Activated CD4-positive, alpha-beta T cell treated with anti-CD3 and anti-CD28 coated beads, Interleukin-2, amount 50 U/mL, for 1 hour (primary cell): ENCODE measurements at places on chromosomes 3 and 15.
A peak's percentile ranks its signal among the peaks of the same experiment; 100 is the strongest.

DNA sequence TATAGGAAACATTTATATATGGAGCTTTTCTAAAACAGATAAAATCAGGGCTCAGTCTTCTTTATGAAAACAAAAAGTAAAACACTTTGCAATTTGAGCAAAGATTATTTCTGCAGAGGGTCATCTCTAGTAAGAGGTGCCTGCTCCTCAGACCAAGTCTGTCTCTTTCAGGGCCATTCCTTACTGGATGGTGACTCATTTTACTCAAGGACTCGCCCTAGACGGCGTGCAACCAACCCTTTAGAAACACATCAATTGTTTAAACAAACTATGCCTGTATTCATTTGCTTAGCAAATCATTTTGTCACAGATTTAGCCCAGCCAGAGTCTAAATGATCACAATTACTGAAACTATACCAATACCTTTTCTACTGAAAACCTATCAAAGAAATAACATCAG lies 242.8 kb upstream of the ICE2 start:
- no peak for DNase-seq

- DNase-seq = no peak
These were observed 20.9 kb downstream of the PDE8A start for GRCh38 chr15:85002517-85002916.

DNA sequence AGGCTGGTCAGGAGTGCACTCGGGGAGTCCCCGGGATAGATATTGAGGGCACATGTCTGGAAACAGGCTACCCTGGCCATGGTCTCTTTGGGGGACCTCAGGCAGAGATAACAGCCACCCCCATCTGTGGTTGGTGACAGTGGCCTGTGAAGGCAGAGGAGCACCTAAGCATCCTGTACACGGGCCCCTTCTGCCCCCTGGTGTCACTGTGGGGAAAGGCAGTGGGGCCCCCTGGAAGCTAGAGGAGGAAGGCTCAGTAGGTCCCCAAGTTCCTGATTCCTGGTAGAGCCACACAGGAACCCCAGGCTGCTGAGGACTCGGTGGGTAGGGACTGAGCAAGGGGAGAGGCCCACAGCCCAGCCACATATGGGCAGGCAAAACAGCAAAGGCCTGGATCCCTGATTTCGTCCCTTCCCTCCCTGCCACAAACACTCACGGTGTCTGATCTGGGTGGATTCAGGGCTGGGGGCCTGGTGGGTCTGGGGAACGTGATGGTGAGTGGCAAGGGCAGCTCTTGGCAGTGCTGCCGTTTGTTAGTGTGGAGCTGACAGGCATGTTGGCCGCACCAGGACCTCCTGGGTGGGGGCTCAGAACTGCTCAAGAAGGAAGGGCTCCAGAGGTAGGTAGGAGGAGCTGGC lies 14.1 kb upstream of the CXCR6 start:
- peak; percentile 66 for DNase-seq

- DNase-seq = no peak
These were observed 88.3 kb downstream of the RSL24D1 start for GRCh38 chr15:55108448-55108847.

- DNase-seq = no peak
These were observed 101.7 kb downstream of the NR1I2 start for GRCh38 chr3:119883461-119884160.

DNA sequence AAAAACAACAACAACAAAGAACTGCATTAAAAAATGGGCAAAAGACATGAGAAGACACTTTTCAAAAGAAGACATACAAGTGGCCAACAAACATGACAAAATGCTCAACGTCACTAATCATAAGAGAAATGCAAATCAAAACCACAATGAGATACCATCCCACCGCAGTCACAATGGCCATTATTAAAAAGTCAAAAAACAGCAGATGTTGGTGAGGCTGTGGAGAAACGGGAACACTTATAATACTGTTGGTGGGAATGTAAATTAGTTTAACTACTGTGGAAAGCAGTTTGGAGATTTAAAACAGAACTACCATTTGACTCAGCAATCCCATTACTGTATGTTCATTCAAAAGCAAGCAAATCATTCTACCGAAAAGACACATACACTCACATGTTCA lies 15.1 kb downstream of the EIF1B start:
- no peak for DNase-seq

- no peak for DNase-seq
These were observed 1530.3 kb downstream of the SI start for GRCh38 chr3:163548015-163548414.

DNA sequence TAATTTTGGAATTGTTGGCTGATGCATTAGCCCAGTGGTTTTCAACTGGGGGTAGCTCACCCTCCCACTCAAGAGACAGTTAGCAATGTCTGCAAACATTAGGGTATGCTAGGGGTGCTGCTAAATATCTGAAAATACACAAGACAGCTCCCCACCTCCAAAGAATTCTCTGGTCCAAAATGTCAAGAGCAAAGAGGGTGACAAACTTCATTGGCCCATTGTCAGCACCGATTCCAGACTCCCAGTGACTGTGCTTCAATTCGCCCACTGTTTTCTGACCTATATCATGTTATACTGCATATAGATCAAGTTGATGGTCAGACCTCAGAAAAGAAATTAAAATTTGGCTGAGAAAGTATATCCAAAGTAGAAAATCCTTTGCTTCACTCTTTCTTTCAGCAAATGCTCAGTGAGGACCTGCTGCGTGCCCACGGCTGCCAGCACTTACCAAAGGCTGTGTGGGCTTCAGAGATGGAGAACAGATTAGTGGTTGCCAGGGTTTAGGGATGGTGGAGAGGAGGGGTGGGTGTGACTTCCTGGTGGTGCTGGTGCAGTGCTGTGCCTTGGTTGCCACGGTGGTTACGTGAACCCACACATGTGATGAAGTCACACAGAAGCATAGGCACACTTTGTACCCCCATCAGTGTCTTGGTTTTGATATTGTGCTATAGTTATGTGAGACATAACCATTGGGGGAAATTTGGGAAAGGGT lies 204.0 kb downstream of the PLCL2 start:
- DNase-seq = no peak

- DNase-seq = no peak
These were observed 34.9 kb downstream of the MAGEF1 start for GRCh38 chr3:184676927-184677326.

- DNase-seq = no peak
These were observed 30.0 kb downstream of the CCDC191 start for GRCh38 chr3:114026331-114026730.

- DNase-seq = no peak
These were observed 633 bp downstream of the IGSF10 start for GRCh38 chr3:151460228-151460627.

GRCh38 chr3:153169793-153170383 lies 7.9 kb downstream of the RAP2B start:
- DNase-seq = no peak

GRCh38 chr3:123385001-123385401 lies 63.9 kb downstream of the ADCY5 start:
- no peak for DNase-seq

- peak; percentile 7 for DNase-seq
These were observed 2.4 kb downstream of the EHD4 start for GRCh38 chr15:41969851-41970431.

DNA sequence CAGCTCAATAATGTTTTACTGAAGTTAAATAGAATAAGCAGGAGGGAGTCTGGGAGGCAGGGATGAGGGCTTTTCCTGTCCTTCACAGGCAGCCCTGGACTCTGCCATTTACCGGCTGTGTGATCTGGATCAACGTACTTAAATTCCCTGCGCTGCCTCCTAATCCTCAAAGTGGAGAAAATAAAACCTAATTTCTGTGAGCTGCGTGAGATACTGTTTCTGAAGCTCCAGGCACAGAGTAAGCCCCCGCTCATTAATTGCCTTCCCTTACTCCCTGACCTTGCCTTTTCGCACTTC lies 278 bp upstream of the PDIA5 start:
- no peak for DNase-seq

GRCh38 chr3:29144361-29144760 lies 136.5 kb upstream of the RBMS3 start:
- DNase-seq = no peak

DNA sequence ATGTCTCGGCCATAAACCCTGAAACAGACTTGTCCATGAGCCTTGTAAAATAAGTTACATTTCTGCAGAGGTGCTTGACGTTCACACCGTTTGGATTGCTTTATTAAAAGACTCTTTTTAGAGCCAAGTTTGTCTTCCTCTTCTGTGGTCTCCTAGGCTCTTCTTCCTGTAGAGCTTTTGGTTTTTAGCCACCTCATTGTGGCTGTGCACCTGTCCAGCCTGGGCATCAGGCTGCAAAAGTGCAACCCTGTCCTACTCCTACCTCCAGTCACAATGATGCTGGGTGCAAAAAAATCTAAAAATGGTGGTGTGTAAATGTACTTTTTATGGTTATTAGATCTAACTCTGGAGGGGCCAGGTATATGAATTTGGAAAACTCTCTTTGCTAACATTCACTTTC lies 2.8 kb upstream of the RIOX2 start:
- no peak for DNase-seq

GRCh38 chr3:170776887-170777563 lies 93.0 kb downstream of the RPL22L1 start:
- no peak for DNase-seq

- DNase-seq = no peak
These were observed 421.2 kb upstream of the TPRG1 start for GRCh38 chr3:188750617-188751016.

DNA sequence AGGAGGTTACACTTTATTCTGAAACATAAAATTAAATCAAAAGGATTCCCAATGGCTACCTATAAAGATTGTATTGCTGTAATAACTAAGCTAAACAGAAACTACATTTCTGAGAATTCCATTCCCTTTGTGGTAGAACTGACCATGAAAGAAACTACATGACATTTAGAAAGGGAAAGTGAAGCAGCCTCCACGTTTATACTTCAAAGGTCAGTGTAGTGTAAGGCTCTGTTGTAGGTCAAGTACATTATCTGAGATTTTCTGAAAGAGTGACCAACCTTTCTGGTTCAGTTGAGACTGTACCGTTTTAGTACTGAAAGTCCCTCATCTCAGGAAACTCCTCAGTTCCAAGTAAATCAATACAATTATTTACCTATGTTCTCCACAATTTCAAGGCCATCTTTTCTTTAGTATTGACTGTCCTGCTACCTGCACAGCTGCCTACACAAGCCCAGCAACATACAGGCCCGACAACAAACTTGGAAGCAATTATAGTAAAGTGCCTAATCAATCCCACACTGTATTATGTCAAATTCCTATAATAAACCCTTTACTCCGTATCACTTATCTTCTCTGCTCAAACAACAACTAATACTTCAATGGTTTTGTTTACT lies 343.0 kb downstream of the PLOD2 start:
- no peak for DNase-seq

- no peak for DNase-seq
These were observed 73.5 kb downstream of the SCN10A start for GRCh38 chr3:38742550-38742949.

GRCh38 chr15:97009031-97009431 lies 678.5 kb downstream of the NR2F2 start:
- DNase-seq = no peak

DNA sequence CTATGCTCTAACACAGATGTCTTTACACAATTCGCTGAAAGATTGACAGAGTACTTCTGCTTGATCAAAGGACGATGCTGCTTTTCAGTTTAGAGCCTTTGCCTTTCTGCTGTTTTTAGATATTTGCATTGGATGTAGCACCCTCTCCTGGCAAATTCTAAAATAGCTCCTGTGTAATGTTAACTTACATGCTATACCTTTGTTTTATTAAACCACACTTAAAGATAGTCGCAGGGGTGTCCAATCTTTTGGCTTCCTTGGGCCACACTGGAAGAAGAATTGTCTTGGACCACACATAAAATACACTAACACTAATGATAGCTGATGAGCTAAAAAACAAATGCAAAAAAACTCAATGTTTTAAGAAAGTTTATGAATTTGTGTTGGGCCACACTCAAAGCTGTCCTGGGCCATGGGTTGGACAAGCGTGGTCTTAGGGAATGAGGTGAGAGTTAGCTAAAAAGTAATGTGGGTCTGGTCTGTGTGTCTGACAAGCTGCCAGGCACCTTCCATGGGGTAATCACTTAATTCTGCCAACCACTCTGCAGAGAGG lies 62.9 kb downstream of the ATG7 start:
- DNase-seq = no peak

GRCh38 chr3:101729586-101729985 lies 5.2 kb downstream of the CEP97 start:
- no peak for DNase-seq

GRCh38 chr3:133268726-133269134 lies 131.1 kb upstream of the BFSP2 start:
- no peak for DNase-seq

DNA sequence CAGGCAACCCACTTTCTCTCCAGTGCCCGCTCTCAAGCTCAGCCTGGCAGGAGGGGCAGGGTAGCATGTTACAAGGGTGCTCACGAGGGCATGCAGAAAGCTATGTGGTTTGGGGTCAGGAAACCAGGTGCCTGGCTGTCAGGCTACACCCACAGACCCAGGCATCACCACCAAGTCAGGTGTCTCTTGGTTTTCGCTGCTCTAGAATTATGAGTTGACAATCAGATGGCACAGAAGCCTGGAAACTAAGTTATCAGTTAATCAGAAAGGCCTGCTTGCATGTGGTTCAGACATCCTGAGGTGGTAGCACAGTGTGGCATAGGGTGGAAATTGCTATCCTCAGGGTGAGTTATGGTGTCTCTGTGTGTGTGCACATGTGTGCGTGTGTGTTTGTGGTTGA lies 16.2 kb upstream of the CCR9 start:
- peak; percentile 68 for DNase-seq

- no peak for DNase-seq
These were observed 3.4 kb downstream of the SELENOK start for GRCh38 chr3:53888232-53888631.

- DNase-seq = no peak
These were observed 31.5 kb downstream of the APH1B start for GRCh38 chr15:63308947-63309346.

DNA sequence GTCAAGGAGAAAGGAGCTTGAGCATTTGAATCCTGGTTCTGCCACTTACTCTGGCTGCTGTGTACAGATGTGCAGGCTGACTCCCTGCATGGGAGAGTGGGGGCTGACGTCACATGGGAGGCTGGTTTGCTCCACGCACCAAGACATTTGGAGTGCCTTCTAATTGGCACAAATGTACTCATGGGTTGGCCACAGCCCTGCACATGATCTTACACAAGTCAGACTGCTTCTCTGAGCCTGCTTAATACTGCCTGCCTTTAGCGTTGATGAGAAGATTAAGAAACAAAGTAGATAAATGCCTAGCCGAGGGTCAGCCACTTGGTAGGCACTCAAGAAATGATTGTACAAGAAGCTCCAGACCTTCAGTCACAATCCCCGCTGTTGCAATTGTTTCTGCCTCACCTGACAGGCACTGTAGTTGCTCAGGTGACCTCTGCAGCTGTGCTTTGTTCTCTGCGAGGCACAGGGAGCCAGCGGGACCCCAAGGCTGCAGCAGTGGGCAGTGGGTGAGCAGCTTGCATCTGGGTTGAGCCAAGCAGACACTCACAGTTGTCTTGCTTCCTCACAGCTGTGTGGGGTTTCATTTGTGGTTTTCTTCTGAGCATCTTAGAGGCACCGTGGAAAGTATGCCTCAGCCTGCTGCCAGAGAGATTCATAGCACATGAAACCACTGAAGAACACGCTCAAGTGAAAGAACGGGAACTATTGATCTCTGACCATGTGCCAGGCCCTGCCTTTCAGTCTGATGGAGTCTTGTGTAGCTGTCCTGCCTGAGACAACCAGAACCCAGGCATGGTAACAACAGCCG lies 33.1 kb downstream of the GRK7 start:
- DNase-seq = peak; percentile 61

GRCh38 chr15:94075349-94075748 lies 156.0 kb upstream of the MCTP2 start:
- DNase-seq = no peak

- DNase-seq = no peak
These were observed 885.1 kb downstream of the ZPLD1 start for GRCh38 chr3:103319912-103320311.

- DNase-seq = no peak
These were observed 11.4 kb upstream of the WNT5A start for GRCh38 chr3:55498520-55498919.
